Progenitor cell of endocrine pancreas (in vitro differentiated cells): ENCODE measurements at places on chromosomes 2 and 18. TPM values are rescaled to one million over a fixed set of nuclear protein-coding genes. Genes with fewer than 3 reads are reported as not detected.

CYP26B1 gene
- total RNA-seq: 31.5 and 37.5 TPM in 2 replicates

GRCh38 chr2:27891673-27892105, 1.2 kb downstream of the BABAM2 start:
- no peak for DNase-seq

DNA sequence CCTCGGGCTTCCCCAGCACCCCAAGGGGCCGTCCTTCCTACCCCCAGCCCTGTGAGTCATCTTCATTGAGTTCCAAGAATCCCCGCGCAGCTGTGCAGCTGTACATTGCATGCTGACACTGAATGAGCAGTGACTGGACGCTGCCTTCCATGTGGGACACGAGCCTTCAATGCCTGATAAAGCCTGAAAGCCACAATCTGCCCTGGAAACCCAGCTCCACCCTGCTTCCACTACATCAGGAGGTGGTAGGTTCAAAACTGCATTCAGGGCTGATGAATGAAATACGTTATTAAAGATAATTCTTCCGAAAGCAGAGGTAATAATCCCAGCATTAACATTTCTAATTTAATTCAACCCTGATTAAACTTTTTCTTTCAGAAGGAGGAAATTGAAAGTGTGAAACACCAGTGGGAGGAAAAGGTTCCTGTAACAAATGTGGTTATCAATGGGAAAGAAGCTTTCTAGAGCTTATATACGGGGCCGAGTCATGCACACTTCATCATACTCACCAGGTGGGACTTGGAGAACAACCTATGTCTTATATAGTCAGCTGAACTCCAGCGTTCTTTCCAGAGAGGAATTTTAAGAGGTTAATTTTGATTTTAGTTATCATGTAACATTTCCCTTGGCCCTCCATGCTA, 360.1 kb downstream of the LPIN1 start:
- DNase-seq: no peak

DNA sequence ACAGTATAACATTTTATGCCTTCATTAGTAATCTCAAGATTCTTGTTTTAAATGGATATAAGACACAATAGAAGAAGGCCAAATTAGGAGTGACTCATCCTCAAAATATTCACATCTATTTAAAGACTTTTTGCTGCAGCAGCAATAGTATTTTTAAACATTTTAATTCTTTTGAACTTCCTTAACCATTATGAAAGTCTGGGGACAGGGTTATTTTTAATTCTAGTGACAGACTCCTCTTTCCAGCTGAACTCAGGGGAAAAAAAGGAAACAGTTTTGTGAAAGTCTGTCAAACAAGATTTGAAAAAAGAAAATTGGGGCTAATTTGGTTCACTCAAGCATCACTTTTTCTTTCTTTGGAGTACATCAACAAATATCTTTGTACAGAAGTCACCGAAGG, 541.8 kb downstream of the NUP35 start:
- no peak for DNase-seq

DNA sequence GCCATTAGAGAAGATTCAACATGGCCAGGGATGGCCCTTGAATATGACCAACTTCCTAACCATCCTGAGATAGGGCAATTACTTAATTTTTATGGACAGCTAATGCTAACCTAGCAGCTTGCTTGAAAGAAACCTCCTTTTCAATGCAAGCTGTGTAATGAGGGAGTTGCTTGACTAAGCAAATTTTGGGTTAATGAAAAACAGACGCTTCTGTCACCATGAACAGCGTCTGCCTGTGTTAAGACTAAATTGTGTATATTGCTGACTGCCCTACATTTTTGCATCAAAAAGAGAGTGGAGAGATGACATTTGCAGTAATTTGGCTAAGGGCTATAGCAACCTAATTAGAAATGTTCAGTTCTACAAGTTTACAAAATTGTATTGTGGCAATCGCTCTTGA, 319.2 kb upstream of the LRATD1 start:
- DNase-seq: no peak

- no peak for DNase-seq
Measured at GRCh38 chr2:36918307-36918706, 48.0 kb downstream of the STRN start.

DNA sequence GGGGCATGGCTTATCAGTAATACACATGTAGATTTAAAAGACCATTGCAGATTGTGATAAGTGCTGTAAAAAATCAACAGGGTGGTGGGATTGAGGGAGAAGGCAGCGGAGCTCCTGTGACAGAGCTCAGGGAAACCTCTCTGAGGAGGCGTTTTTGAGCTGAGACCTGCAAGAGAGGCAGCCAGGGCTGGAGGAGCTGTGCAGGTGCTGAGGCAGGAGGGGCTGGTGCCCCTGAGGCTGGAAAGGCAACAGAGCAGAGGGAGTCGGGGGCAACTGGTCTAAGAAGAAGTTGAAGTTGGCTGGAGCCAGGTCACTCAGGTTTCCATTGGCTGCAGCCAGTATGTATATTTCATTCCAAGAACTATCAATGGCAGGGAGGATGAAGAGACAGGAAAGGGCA, 47.6 kb downstream of the KLHL29 start:
- DNase-seq: no peak
